Endothelial cell of umbilical vein (primary cell): ENCODE measurements at places on chromosomes 4 and X.

- no peak for DNase-seq
These were observed 108.3 kb downstream of the TBC1D19 start for GRCh38 chr4:26692014-26692726.

DNA sequence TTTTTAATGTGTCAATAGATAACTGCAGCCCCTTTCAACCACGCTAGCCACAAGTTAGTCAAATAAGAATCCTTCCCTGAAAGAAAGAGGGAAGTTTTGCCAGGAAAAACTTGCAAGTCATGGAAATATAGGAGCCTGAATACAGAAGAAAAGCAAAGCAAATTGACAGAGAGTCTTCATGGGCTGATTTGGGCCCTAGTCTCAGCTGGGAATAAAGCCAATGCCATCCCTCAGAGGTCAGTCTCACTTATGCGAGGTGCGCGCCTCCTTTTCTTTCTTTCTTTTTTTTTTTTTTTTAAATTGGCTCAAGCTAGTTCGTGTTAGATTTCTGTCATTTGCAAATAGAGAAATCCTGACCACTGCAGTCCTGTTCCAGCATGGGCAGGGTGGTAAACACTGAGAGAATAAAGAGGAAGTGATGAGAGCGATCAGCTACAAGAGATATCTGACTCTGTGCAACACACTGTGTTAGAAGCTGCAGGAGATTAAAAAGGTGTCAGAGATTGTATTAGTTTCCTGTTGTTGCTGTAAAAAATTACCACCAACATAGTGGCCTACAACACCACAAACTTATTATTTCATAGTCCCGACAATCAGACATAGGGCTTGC lies 299.7 kb downstream of the LDB2 start:
- peak; percentile 46 for DNase-seq

GRCh38 chrX:53288189-53288588 lies 6.8 kb upstream of the IQSEC2 start:
- DNase-seq: no peak

- no peak for DNase-seq
These were observed 32.7 kb upstream of the ARHGEF9 start for GRCh38 chrX:63817696-63818095.

DNA sequence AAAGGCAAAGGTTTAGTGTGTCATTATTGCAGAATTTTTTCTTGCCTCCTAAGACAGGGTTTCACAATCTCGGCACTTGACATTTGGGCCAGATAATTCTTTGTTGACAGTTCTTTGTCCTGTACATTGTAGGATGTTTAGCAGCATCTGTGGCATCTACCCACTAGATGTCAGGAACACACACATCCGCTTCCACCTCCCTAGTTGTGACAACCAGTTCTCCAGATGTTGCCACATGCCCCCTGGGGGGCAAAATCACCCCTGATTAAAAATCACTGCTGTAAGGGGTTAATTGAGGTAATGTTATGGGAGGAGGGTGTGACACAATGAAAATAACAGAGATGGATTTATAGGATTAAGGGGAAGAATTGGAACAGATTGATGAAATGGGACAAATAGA lies 75.3 kb downstream of the HMGB2 start:
- DNase-seq: no peak

GRCh38 chr4:2409381-2409783 lies 9.1 kb downstream of the ZFYVE28 start:
- DNase-seq: no peak

GRCh38 chrX:152926279-152926678 lies 28.4 kb downstream of the ZNF185 start:
- DNase-seq: peak; percentile 72

GRCh38 chrX:120282697-120283096 lies 28.6 kb downstream of the TMEM255A start:
- DNase-seq: no peak
